BJ (cell line): ENCODE measurements at places on chromosomes 3 and 15.

GRCh38 chr3:63387568-63387967 is 109.5 kb downstream of the SYNPR start:
- DNase-seq, result no peak

- no peak for DNase-seq
Observed at GRCh38 chr15:65937476-65937875, 68.2 kb downstream of the RAB11A start.

DNA sequence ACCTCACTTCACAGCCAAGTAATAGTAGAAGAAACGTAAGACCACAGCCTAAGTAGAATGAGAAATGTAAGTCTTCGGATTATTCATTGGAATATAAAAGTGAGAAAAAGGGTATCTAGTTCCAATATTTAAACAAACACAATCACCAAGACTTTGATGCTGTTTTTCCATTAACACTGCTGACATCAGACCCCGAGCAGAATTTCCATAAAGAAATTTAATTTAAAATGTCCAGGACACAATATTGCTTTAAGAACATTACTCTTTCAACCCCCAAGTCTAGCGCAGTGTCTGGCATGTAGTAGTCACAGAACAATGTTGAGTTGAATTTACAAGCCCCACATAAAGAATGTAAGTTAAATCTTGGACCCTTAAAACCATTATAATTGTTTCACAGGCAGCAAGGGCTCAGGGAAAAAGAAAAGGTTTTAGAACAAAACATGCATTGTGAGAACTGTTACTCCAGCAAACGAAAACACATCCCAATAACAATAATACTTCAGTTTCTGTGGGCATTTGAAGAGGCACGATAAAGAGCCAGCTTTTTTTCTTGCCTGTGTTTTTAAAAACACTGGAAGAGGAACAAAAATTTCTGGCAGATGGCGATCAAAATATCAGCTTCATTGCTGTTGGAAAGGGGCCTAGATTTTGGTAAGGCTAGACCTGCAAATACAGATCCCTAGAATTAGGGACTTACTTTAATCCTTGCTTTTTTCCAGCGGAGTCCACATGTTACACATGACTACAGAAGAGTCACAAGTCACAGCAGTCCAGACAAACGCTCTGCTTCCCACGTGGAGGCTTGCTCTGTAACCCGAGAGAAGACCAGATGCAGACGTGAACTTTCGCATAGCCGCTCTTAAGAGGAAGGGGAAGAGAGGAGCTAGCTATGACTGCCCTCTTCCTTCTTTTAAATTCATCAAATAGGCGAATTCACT is 77.9 kb upstream of the IGSF10 start:
- no peak for DNase-seq

GRCh38 chr15:31308185-31308639 is 18.4 kb upstream of the KLF13 start:
- DNase-seq, result no peak

- no peak for DNase-seq
Observed at GRCh38 chr3:182809531-182809930, 16.2 kb downstream of the ATP11B start.

DNA sequence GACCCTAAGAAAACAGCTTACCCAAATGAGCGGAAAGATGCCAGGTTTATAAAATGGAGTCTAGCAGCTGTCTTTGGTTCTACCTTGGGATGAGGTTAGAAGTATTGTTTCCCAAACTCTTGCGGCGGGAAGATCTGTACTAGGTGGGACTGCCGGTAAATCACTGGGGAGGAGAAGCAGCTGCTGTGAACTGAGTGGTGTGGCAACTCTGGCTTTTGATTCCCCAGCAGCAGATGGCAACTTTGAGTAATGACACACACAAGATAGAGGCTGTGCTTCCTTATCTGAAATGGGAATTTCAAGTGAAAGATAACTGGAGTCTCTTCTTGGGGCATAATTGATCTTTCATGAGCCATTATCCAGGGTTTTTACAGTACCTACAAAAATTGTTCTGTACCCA is 184.9 kb downstream of the ATG7 start:
- DNase-seq, result no peak

GRCh38 chr3:124043023-124043422 is 51.1 kb upstream of the ROPN1 start:
- DNase-seq, result no peak

DNA sequence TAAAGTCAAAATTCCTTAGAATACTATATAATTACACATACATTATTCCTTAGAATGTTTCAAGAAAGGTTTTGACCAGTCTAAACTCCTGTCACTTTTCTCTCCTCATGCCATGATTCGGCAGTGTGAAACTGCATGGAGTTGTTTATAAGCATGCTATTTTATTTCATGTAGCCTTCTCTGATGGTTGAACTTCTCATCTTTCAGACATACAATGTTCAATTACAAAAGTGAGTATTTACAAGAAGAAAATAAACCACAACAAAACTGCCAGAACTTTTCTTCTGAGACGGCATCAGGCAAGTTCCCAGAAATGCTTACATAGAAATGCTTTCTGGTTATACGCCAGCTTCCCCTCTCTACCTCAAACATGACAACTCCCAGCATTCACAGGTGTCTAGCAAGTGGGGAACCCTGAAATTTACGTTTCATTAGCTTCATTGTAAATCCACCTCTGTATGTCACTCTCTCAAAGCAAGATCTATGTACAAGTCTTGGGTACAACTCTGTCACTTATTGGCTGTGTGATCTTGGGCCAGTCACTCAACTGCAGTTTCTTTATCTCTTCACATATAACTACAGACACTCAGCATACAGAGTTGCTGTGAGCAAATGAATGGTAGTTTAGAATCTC is 42.7 kb downstream of the HDGFL3 start:
- DNase-seq, result no peak

GRCh38 chr15:66734961-66735908 is 33.2 kb downstream of the SMAD6 start:
- no peak for DNase-seq

- DNase-seq, result no peak
Observed at GRCh38 chr15:79779746-79780145, 117.1 kb downstream of the MTHFS start.

DNA sequence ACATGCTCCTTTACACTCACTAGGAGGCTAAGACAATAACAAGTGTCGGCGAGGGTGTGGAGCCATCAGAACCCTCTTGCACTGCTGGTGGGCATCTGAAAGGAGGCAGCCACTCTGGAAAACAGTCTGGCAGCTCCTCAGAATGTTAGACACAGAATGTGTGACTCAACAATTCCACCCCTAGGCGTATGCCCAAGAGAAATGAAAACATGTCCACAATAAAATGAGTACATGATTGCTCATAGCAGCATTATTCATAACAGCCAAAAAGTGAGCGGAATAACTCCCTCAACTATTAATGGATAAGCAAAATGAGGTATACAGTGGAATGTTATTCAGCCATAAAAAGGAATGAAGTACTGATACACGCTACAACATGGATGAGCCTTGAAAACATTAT is 57.8 kb downstream of the WNT7A start:
- no peak for DNase-seq

DNA sequence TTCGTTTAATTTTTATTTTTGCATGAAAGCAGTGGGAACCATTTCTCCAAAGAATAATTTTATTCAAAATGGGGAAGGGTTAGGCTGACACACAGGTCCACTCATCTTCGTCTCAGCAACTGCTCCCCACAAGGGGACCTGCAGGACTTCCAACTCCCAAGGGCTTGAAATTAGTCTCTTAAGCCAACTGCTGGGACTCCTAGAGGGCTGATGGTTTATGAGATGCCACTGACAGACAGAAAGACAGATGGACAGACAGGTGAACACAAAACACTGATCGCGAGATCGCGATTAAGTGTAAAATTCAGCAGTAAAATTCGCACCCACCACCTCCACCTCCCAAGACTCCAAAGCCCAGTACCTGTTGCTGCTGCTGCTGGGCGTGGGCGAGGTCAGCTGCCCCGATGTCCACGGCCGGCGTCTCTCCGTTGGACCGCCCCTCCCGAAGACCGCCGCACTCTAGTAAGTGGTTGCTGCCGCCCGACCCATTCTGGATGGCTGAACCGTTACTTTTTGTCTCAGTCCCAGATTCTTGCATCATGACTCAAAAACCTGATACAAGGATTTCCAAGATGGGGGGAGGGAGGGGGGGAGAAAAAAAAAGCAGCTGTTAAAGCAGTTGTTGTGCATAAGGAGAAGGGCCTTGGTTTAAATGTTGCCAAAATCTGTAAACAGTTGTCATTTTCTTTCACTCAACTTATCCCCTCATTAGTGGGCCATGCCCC is 385.5 kb downstream of the FOXP1 start:
- DNase-seq, result no peak

DNA sequence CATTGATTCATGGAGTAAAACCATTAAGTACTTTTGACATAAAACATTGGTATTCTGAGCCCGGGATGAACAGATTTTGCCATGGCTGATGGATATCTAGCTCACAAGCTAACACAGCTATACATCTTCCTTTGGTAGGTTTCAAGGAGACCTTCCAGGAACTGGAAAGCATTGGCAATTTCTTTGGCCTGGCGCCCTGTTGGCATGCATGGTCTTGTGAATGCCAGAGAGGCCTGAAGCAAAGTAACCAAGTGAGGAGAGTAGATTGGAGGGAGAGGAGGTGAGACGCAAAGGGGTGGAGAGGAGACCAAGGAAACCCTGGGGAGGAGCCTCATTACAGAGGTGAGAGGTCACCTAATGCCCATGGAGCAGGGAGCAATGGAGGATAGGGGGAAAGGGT is 67.2 kb downstream of the SQOR start:
- no peak for DNase-seq

DNA sequence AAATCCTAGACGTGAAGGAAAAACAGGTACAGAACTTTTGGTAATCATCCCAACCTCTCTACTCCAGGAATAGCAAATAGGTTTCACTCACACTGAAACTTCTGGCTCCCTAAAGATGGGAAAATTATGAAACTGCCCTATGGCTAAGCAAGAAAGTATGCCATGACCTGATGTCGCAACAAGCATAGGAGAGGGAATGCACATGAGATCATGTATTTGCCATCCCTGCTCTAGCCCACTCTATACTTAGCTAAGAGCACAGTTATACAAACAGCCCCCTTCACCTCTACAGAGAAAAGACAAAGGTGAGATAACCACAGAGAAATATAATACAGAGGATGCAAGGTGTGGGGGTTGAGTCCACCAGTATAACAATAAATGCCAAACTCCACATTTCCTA is 102.7 kb downstream of the TBC1D5 start:
- DNase-seq, result peak; percentile 57

DNA sequence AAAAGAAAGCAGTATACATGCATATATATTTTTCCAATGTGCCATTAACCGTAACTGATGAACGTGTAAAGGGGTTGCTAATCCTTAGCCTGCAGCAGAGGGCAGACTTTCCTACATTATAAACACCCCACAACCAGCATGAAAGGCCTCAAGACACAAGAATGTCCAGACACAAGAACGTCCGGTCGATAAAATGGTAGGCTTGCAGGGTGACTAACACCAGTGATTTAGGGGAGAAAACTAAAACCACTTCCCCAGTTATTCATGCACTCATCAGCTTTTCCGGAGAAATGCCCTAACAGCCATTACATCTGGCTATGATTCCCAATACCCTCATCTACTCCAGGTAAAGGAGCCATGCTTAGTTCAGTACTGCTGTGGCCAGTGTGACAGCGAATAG is 57.4 kb downstream of the LRTM1 start:
- DNase-seq, result peak; percentile 88

- no peak for DNase-seq
Observed at GRCh38 chr3:66561367-66561766, 60.5 kb upstream of the LRIG1 start.

DNA sequence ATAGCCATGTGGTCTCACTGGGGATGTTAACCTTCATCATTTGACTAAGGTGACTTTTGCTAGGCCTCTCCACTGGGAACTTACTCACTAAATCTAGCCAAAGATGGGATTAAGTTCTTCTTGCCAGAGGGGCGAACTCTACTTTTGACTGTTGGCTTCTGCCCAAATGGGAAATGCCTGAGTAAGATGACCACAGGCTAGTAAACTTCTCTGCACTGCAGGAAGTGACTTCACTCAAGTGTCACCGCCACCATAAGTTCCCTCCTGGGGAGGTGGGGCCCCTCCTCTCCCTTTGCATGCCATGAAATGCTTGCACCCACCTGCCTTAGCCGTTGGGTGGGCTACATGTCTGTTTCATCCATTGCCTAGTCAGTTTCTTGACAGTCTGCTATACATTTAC is 388.3 kb downstream of the FEZF2 start:
- peak; percentile 39 for DNase-seq

DNA sequence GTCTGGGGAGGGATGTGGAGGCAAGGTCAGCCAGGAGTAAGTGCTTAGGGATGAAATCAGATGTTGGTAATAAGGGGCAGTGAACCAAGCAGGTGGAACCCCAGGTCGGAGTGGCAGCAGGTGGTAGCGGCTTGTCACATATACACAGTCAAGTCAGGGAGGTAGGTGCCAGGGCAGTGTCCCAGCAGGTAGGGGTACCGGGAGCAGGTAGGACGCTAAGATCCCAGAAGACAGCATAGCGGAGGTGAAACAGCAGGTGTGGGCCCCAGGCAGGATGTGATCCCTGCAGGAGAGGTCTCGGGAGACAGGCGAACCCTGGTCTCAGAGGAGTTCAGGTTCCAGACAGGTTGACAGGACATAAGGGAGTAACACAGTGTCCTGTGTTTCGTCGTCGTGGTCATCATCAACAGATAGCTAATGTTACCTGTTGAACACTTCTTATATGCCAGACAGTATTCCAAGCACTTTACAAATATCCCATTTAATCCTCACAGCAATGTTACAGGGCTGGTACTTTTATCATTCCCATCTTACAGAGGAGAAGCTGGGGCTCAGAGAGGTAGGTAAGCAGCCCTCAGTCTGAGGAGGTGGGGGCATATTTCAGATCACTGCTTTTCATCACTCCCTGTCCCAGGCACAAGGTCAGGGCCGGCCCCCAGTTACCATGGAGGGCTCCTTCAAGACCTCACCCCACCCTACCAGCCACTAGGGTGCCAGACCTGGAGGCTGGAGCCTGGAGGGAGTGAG is 241.6 kb downstream of the UACA start:
- no peak for DNase-seq

GRCh38 chr3:66656609-66657008 is 155.8 kb upstream of the LRIG1 start:
- DNase-seq, result no peak

DNA sequence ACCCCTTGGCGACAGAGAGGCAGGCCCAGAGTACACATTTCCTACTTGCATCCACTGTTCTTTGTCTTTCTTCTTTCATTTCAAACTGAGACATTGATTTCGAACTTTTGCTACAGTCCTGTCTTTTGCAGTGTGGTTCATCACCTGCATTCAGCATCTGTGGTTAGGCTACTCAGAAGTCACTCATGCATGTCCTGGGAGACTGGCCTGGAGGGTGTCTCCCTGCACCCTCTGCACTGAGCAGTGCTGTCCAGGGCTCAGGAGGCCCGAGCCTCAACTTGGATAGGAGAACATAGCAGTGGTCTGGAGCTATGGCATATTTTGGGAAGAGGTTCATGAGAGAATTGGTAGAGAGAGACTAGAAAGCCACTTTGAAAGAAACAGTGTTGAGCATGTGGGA is 240.2 kb upstream of the TPRG1 start:
- no peak for DNase-seq
